ENCODE measurements at places on chromosomes 13 and 19.

DNA sequence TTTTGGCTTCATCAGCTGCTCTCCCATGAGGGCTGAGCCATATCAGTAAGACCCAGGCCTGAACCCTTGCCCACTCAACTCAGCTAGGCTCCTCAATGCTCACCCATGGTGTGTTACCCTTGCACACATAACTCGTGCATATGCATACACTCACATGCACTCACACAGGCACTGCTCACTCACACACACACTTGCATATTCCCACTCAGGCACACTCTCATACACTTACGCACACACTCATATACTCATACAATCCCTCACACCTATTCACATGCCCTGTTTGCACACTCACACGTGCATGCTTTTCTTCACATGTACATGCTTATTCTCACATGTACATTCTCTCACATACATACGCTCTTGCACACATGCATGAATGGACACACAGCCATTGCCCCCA is 93.8 kb downstream of the SLC7A1 start:
- DNase-seq, result no peak

DNA sequence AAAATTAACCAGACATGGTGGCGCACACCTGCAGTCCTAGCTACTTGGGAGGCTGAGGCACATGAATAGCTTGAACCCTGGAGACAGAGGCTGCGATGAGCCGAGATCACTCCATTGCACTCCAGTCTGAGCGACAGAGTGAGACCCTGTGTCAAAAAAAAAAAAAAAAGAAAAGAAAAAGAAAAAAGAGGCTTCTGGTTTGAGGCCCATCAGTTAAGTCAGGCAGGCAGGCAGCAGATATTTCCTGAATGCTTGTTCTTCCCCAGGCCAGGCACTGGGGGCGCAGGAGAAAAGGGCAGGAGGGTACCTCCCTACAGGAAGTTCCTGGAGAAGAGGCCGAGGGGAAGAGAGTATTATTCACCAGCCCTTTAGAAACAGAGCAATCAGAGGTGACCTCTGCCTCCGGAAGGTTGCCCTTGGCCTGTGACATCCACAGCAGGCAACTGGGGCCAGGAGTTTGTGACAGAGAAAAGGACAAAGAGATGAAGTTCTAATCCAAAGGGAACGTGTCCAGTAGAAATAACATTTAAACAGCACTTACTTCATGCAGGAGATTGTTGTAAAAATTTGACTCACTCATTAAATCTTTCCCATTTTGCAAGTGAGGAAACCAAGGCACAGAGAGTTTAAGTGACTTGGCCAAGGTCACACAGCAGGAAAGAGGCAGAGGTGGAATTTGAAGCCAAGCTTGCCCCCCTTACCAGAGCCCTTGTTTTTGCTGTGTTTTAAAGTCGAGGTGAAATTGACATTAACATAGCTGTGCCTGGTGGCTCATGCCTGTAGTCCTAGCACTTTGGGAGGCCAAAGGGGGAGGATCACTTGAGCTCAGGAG is 4.3 kb upstream of the RLN3 start:
- peak; percentile 84 for DNase-seq

DNA sequence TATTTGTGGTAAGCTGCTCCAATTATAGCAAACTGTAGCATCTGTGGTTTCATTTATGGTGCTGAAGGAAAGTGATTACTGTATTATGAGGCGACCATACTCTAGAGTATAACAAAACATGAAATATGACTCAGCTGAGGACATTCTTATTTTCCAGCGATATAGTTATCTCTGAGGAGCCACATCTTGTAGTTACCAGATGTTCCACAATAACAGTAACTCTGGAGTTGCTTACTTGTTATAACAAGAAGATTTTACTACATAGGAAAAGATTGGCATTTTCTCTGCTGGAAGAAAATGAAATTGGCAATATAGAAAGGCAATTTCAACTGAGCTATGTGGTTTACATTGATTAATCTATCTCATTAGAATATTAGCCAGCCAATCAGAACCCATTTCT is 1634.2 kb downstream of the PCDH9 start:
- DNase-seq, result no peak

DNA sequence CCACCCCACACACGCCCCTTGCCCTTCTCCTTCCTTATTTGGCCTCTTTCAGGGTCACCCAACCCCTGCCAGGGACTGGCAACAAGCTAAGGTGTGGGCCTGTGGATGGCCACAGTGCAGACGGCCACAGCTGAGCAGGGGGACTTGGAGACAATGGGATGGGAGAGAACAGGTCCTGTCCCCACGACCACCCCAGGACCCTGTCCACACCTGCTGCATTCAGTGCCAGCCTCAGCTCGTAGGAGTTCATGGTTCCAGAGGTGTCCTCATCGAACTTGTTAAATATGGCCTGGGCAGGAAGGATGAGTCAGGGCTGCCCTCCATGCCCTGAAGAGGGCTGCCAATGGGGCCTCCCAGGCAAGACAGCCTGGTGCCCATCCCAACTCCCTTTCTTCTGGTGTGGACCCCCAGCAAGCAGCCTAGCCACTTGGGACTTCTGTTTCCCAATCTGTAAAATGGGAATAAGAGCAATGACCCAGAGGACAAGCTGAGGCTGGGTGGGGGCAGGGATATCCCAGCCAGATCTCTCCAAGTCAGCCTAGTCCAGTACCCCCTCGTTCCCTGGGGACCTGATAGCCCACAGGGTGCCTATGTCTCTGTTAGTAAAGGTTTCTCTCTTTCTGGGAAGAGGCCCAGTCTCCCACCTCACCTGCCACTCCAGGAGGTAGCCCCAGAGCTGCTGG is 10.6 kb downstream of the CAPN12 start:
- DNase-seq, result peak; percentile 94

GRCh38 chr13:106797081-106797640 is 229.2 kb upstream of the ARGLU1 start:
- no peak for DNase-seq

GRCh38 chr19:16185768-16186123 is 536 bp downstream of the FAM32A start:
- peak; percentile 85 for DNase-seq

DNA sequence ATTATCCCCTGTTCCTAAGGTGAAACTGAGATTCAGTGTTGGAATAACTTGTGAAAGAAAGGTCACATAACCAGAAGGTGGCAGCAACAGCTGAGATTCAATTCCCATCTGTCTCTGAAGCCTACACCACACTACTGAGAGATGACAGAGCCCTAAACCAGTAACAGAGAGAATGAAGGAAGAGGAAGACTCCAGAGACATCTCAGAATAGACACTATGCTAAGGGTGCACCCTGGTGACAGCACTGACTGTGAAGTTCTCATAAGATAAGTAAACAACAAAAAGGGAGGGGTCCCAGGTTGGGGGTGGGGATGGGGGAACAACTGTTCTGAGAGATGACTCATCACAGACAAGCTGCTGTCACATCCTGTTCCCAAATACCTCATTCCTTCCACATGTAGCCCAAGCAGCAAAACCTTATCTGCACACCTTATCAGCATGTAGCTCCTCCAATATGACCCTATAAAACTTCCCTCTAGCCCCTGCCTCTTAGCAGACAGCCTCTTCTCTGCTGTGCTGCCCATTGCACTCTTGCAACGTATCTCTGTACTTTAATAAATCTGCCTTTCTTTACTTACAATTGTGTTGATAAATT is 46.5 kb downstream of the UTP14C start:
- peak; percentile 66 for DNase-seq

DNA sequence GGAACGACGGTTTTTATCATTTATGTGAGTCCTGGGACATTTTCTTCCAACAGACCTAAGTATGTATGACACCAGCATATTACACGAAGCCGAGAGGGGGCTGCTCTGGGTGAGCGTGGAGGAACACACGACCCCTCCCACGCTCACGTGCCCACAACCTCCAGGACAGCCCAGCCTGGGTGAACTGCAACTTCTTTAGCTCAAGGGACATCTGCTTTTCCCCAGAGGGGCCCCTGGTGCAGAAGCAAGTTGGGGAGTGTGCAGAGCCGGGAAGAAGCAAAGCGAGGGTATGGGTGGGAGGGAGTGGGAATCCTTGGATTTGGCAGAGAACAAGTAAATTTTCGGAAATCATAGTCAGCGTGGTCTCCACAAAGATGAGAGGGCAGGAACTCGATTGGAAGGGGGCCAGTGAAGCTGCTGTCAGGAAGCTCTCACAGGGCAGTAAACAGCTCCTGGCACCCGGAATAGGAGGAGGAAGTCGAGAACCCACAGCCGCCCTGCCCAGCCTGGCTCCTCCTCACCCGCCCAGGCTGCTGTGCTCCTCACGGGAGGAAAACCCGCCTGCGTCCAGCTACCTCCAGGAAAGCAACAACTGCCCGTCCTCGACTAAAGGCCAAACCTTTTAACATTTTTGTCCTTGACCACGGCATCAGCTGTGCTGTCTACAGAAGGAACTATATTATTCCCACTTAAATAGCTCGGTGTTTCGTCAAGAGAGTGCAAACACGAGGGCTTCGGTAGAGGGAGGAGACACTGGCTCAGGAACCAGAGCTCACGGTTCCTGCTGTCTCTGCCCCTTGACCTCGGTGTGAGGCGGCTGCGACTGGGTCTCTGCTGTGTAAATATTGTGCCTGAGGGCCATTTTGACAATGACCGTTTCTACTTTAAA is 17.2 kb upstream of the CFAP97D2 start:
- peak; percentile 93 for DNase-seq

DNA sequence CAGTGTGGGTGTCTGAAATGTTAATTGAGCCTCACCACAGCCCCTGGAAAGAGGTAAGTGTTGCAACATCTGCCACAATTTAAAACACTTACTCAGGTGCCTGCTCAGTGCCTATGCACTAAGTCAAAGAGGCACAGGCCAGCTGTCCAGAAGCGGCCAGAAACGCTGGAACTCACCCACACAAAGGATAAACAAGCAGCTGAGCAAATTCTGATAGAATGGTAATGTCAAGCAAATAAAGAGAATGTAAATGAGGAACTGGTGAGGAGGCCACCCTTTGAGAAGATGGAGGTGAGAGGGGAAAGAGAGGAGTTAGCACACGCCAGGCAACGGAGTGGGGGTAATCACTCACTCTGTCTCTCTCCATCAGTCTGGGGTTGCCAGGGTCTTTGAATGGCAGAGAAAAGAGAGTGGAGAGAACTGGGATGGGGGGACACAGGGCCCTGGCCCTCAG is 67.7 kb upstream of the SERP2 start:
- no peak for DNase-seq

GRCh38 chr13:101530293-101530692 is 77.8 kb downstream of the ITGBL1 start:
- no peak for DNase-seq

DNA sequence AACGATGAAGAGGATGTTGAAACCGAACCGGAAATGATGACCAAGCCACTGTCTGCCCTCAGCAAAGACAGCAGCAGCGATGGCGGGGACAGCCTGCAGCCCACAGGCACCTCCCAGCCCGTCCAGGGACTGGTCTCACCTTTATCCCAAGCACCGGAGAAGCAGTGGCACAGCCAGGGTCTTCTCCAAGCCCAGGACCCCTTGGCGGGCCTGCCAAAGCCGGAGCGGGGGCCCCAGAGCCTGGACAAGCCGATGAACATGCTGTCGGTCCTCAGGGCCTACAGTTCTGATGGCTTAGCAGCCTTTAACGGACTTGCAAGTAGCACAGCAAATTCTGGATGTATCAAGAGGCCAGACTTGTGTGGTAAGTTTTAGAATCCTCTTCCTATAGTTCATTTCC is 177.0 kb downstream of the ZNF536 start:
- no peak for DNase-seq

DNA sequence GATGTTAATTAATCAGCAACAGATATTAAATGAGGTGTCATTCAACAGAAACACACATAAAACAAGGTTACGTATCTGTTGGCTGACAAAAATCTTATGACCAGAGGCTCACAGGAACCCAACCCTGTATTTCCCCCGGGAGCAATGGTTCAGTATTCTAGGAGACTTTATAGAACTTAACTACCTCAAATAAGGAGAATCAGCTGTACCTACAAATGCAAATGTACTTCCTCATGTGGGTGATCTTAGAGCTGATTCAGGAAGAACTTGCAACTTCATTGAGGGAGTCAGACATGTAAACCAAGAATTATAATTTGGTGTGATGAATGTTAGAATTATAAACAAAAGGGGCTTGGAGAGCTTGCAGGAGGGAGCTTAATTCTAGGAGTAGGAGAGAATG is 20.1 kb downstream of the FGF9 start:
- no peak for DNase-seq

- no peak for DNase-seq
Measured at GRCh38 chr13:41706152-41706551, 248.8 kb downstream of the RGCC start.

DNA sequence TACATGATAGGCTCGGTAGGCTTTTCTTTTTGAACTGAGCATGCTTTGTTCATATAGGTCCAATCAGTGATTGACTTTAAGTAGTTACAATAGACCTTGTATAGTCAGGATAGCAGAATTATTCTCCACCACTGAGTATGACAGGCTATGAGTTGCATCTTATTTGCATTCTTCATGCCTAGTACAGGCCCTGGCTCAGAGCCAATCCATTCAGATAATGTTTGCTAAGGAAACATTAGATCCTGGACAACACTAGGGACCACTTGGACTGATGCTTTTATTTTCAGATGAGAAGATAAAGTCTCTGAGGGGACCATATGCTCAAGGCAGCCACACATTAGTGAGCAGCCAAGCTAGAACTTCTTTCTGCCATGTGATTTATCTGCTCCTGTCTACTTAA is 133.9 kb downstream of the KL start:
- no peak for DNase-seq

- DNase-seq, result no peak
Measured at GRCh38 chr19:46126086-46126580, 1.6 kb upstream of the IGFL3 start.

DNA sequence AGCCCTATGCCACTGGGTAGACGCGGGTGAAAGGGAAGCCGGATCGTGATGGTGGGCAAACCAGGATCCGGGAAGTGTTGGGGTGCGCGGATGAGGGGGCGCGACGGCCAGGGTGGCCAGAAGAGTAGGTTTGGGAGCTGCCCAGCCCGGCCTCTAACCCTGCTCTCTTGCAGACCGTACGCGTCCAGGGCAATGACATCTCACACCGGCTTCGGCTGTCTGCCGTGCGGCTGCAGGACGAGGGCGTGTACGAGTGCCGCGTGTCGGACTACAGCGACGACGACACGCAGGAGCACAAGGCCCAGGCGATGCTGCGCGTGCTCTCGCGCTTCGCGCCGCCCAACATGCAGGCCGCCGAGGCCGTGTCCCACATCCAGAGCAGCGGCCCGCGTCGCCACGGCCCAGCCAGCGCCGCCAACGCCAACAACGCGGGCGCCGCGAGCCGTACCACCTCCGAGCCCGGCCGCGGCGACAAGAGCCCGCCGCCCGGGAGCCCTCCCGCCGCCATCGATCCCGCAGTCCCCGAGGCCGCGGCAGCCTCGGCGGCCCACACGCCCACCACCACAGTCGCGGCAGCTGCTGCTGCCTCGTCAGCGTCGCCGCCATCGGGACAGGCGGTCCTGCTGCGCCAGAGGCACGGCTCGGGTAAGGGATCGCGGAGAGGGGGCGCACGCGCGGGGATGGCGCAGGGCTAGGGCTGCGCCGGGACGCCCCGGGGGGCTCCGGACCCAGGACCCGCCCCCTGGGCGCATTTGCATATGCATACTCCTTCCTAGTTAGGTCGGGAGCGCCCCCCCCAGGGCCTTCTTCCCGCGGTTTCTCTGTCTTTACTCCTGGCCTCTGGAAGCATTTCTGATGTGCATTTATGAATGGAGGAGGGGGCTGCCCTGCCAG is 4.1 kb downstream of the VSTM2B start:
- DNase-seq, result peak; percentile 85

- peak; percentile 42 for DNase-seq
Measured at GRCh38 chr13:113542751-113543424, 41.7 kb upstream of the TFDP1 start.

Data from osteoblast (primary cell).